ENCODE measurements at places on chromosomes 5 and 9.

DNA sequence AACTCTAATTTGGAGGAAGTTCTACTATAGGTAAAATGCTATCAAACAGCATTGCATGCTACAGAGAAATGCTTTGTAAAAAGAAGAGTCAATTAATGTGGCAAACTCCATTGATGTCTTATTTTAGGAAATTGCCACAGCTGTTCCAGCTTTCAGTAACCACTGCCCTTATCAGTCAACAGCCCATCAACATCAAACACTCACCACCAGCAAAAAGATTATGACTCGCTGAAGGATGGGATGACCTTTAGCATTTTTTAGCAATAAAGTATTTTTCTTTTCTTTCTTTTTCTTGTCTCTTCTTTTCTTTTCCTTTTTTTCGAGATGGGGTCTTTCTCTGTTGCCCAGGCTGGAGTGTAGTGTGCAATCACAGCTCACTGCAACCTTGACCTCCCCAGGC, 26.0 kb downstream of the CRHBP start:
- DNase-seq = no peak

DNA sequence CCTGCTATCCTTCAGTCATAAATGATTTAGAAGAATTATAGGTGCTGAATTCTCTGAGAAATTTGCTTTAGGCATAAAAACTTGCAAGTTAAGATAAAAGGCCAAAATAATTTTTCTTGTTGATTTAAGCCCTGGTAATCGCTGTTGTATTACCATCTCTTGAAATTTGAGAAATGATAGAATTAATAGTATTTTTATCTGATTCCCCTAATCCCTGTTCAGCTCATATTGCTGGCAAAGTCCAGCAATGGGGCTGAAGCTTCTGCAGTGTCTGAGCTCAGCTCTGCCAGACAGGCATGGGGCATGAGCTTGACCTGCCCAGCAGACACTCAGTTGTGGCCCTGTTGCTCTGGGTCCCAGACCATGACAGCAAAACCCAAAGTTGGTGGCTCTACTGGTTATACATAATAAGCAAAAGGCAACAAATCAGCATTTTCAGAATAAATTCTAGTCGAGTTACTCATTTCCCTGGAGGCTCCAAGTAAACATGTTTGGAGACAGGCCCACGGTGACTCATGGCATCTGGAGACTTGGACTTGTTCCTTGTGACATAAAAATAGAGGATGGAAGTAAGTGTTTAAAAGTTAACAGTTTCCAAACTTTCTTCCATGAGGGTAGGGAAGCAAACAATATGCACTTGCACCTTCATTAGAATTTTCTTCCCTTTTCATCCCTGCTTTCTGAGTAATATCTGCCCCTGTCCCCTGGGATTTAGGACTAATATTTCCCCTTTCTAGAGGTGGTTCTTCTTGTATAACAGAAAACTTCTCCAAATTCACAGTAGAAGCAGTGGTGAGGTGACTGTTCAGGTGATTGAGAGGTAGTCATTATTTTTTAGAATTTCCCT, 60.2 kb upstream of the SLC2A8 start:
- peak; percentile 97 for DNase-seq

DNA sequence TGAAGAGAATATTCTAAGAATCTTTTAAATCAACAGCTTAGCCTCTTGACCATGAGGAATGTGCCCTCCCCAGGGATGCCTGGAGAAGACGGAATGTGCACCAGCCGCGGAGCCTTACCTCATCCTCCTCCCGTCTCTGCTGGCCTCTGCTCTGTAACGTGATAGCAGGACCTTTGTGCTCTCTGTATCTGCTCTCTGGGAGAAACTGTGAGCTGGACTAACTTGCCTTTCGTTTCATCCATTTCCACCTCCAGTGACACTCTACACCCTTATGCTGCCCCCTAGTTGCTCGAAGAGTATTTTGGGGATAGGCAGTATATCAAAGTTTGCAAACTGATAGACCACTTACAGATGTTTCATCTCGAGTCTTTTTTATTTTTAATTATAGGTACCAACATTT, 141.4 kb downstream of the NPR3 start:
- peak; percentile 89 for DNase-seq

- DNase-seq = peak; percentile 37
Measured at GRCh38 chr9:16031971-16032370, 479.1 kb downstream of the CCDC171 start.

DNA sequence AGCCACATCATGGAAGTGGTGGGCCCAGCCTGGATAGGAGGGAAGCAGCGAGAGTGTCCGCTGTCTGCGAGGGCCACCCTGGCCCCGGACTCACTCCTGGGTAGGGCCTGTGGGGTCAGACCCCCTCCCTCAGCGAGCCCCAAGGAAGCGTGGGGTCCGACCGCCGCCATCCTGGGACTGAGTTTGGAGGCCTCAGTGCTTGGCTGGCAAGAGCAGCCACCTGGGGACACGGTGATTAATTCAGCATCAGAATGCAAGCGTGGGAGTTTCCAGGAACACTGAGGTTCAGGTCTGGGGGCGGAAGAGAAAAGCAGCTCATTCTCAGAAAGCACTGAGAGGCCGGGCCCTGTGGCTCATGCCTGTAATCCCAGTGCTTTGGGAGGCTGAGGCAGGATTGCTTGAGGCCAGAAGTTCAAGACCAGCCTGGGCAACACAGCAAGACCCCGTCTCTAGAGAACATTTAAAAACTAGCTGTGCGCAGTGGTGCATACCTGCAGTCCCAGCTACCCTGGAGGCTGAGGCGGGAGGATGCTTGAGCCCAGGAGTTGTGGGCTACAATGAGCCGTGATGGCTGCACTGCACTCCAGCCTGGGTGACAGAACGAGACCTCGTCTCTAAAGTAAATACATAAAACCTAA, 18.3 kb upstream of the CAMSAP1 start:
- DNase-seq = no peak

DNA sequence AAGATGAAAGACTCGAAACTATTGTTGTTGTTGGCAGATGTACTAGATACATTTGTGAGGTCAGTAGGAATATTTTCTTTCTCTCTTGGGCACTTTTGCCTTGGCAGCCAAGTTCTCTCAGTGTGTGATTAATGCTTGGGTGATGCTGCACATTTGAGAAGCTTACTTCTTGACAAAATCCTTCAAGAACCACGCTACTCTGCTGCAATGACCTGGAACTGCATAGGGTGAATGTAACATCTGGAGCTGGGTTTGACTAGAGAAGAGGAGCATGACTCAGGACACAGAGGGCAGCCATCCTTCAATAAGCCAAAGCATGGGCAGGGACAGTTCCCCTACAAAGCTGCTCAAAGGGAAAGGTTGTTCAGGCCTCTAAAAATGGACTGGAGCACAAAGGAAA, 75.5 kb upstream of the PUM3 start:
- DNase-seq = peak; percentile 47

- DNase-seq = peak; percentile 48
Measured at GRCh38 chr5:33049298-33049697, 338.2 kb downstream of the NPR3 start.

DNA sequence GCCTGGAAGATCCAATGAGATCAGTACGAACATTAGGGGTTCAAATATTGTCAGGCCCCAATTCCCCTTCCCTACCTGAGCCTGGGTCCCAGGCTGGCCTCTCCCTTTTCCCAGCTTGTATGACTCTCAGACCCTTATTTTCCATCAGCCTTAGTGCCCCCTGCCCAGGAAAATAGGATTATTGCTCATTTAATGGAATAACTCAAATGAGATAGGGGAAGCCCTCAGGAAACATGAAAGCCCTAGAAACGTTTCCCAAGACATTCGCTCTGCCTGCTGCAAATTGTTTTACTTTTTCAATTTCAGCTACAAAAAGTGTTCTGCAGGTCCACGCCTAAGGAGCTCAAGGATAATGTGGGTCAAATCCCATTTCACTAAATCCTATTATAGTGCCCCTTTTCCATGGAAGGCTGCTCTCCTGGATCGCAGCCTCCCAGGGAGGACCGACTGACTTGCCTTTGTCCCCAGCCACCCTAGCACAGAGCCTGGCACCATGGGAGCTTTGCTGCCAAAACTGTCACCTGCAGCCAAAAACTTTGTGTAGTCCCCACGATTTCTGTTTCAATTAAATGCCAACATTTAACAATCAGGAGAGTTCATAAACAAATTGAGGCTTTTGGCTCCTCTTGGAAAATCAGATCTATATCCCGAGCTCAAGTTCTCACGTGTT, 46.9 kb downstream of the THOC3 start:
- no peak for DNase-seq

DNA sequence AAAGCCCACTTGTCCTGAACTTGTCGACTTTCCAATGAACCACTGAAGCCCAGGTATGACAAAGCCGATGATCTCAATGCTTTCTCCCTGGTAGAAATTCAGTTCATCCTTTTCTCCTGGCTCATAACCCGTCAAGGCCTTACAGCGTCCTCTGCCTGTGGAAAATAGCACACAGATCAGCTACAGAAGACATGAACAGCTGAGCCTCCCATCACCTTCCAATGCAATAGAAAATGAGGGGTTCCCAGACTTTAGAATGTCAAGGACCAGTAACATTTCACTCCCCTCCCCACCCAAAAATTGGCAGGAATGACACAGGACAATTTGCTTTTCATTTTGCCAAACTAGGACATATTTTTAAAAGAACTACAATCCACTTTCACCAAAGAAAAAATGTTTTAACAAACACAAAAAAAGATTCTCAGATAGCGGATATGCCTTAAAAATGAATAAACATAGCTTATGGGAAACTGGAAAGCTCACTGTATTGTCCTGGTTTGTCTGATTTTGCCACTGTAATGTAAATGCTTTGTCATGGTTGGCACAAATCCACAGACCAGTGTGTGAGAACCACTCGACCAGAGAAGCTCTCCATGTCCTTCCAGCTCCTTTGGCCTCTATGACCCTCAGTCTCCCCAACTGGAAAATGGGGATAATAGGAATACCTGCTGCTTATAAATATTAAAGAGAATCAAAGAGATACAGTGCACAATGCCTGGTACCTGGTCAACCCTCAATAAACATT, 24.4 kb downstream of the SH3TC2 start:
- DNase-seq = no peak

DNA sequence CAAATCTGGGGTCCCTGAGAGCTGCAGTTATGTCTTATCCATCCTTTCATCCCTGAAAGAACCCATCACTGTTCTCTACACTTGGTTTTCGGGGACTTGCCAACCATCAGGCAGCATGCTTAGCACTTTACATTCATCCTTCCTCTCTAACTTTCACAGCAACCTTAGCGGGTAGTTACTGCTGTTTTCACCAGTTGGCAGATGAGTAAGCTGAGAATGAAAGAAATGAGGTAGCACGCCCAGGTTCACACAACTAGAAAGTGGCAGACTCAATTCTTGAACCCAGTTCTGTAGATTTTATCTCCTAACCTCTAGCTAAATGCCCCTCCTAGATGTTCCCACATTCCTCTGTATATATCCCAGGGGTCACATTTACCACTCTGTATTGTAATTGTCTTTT, 342.0 kb upstream of the WWC1 start:
- no peak for DNase-seq

Data from EL (cell line).